ENCODE measurements at places on chromosomes 7 and 10.

DNA sequence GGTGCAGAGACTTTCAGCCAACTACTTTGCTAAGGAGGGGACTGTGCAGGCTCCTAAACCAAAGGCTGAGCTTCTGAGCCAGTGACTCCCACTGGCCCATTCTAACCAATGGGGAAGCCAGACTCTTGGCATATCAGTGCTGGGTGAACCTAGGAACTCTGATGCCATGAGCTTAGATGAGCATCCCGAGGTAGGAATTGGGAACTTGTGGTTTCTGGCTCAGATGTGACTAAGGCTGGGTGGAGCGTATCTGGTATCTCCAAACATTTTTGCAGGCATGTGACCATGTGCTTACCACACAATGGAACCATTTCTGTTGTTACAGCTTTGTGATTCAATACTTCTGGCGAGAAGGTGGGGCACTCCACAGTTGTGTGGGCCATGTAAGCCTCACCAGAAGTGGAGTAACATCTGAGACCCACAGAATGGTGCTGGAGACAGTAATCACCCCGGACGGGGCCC is 2.5 kb upstream of the AVPI1 start:
- DNase-seq = no peak

GRCh38 chr10:29102233-29102632 is 186.6 kb upstream of the LYZL1 start:
- DNase-seq = no peak

GRCh38 chr7:11141541-11141940 is 167.9 kb downstream of the PHF14 start:
- no peak for DNase-seq

- DNase-seq = no peak
Measured at GRCh38 chr7:92669616-92670165, 79.5 kb upstream of the FAM133B start.

GRCh38 chr10:61992059-61992460 is 90.6 kb downstream of the ARID5B start:
- DNase-seq = no peak

- no peak for DNase-seq
Measured at GRCh38 chr7:51340936-51341335, 24.3 kb upstream of the COBL start.

- DNase-seq = no peak
Measured at GRCh38 chr7:143429770-143430698, 13.2 kb upstream of the TAS2R60 start.

GRCh38 chr10:97974526-97975525 is 55.6 kb downstream of the CRTAC1 start:
- DNase-seq = no peak

DNA sequence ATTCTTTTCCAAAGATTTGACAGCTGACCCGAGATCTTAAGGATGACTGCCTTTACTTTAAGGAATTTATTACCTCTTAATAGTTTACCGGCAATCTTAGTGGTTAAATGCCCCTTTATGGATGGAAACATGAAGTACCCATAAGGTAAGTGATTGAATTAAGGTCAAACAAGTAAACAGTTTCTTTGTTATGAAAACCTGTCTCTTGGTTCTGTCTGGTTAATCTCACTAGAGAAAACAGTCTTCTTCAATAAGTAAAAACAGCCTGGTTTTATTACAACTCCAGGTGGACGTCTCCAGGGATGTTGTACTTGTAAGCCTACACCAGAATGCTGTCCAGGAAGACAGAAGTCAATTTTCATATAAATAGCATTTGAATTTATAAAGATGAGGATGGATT is 161.8 kb upstream of the MTPN start:
- DNase-seq = no peak

- DNase-seq = no peak
Measured at GRCh38 chr7:125424721-125425120, 495.1 kb upstream of the POT1 start.

DNA sequence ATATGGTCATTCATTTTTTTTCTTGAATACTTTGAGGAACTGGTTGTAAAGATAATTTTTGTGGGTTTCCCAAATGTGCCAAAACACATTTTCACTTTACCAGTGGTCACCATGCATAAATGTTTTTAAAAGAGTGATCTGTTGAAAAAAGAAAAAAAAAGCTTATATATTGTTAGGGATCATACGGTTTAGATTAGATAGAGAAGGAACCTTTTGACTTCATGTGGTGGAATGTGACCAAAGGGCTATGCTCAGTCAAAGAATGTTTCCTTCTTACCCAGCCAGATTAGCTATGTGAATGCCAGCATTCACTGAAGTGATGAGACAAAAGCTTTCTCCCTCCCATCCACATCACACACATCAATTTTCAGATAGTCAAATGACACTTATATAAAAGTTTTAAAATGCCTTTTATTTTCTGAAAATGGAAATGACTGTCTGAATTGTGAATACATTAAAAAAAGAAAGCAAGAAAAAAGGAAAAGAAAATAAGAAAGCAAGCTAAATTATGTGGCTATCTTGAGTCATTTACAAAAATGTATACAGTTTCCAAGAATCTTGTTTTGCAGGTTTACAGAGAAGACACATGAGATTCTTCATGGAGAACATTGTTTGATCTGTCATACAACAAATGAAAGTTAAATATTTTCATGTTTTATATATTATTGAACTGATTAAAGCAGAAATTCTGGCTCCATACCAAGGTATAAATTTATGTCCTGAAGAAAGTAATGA is 8.6 kb upstream of the CPED1 start:
- no peak for DNase-seq

DNA sequence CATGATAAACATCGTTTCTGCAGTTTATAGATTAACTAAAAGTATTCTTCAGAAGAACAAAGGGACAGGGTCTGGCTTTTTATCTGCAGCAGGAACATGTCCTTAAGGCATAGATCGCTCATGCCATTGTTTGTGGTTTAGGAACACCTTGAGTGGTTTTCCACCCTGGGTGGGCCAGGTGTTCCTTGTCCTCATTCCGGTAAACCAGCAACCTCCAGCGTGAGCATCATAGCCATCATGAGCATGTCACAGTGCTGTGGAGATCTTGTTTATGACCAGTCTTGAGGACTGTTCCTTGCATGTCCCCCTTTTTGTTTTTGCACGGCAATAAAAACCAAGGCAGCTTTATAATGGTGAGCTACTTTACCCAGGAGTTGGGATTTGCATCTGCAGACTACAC is 33.9 kb downstream of the STOX1 start:
- DNase-seq = no peak

GRCh38 chr7:50266635-50267386 is 37.7 kb upstream of the IKZF1 start:
- peak; percentile 83 for DNase-seq

DNA sequence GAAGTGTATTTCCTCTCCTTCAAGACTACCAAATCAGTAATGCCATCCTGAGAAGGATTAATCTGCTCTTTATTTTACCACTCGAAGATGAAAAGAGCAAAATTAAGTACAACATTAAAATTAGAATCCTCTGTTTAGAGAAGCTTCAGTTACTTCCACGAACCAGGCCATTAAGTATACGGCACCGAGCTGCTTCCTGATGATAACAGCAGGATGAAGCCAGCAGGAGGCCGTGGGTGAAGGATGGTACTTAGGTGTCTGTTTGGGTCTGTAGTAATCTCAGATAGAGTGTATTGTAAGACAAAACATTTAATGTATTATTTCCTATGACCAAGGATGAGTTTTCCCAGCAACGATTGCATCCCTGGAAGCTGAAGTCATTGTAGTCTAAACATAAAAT is 362.8 kb downstream of the SFMBT2 start:
- no peak for DNase-seq

Data from stimulated activated naive CD8-positive, alpha-beta T cell treated with anti-CD3 and anti-CD28 coated beads, Interleukin-15, Interleukin-2, amounts not matched to agents 100 U/mL and 50 U/mL, for 24 hours (primary cell).